ENCODE measurements at places on chromosomes 2 and 18.

- DNase-seq: no peak
Measured at GRCh38 chr18:45325778-45326177, 289.5 kb upstream of the SLC14A2 start.

- no peak for DNase-seq
Measured at GRCh38 chr18:79890674-79891073, 60.8 kb downstream of the SLC66A2 start.

- no peak for DNase-seq
Measured at GRCh38 chr2:164112105-164112504, 376.3 kb upstream of the FIGN start.

DNA sequence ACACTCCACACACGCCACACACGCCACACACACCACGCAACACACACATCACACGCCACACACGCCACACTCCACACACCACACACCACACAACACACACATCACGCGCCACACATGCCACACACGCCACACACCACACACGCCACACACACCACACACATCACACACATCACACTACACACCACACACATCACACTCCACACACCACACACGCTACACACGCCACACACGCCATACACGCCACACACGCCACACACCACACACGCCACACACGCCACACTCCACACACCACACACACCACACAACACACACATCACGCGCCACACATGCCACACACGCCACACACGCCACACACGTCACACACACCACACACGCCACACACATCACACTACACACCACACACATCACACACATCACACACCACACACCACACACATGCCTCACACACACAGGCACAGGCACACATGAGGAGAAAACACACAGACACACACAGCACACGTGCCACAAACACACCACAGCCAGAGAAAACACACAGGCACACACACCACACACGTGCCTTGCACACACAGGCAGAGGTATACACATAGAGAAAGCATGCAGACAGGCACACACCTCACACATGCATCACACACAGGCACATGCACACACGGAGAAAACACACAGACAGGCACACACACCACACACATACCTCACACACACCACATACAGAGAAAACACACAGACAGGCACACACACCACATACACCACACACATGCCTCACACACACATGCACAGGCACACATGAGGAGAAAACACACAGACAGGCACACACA, 241.5 kb upstream of the MYT1L start:
- DNase-seq: no peak

DNA sequence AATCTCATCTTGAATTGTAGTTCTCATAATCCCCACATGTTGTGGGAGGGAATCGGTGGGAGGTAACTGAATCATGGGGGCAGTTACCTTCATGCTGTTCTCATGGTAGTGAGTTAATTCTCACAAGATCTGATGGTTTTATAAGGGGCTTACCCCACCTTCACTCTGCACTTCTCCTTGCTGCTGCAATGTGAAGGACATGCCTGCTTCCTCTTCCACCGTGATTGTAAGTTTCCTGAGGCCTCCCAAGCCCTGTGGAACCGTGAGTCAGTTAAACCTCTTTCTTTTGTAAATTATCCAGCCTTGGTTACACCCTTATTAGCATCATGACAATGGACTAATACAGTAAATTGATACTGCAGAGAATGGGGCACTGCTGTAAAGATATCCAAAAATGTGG, 57.9 kb downstream of the SCN7A start:
- no peak for DNase-seq
